ENCODE measurements at places on chromosomes 12 and 14. TPM values are rescaled to one million over a fixed set of nuclear protein-coding genes. Genes with fewer than 3 reads are reported as not detected.

The CPM gene
- total RNA-seq, result 64.6 TPM

The CCDC196 gene
- not detected for total RNA-seq

The TBX5 gene
- total RNA-seq, result not detected

The KLRC2 gene
- not detected for total RNA-seq

The SYT1 gene
- total RNA-seq, result 12.7 TPM

Data from sigmoid colon (tissue), 7 donors.